Substantia nigra (tissue), 51 donors: ENCODE measurements at places on chromosomes 6 and 20.

DNA sequence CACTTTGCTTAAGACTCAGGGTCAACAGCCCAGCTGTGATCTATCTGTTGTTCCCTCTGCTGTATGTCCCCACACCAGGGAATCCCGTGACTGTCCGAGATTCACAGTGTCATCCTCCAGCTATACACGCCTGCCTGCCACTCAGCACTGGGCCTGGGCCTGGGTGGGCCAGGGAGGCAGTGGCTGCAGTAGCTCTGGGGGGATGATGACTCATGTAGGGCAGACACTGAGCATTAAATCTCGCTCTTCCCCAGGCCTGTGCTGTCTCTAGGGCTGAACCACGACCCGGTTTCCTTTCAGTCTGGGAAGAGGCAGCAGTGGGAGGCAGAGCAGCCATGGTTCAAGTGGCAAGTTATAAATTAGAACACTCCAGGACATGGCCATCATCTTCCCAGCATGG lies 173.9 kb downstream of the LRFN2 start:
- DNase-seq, result no peak

DNA sequence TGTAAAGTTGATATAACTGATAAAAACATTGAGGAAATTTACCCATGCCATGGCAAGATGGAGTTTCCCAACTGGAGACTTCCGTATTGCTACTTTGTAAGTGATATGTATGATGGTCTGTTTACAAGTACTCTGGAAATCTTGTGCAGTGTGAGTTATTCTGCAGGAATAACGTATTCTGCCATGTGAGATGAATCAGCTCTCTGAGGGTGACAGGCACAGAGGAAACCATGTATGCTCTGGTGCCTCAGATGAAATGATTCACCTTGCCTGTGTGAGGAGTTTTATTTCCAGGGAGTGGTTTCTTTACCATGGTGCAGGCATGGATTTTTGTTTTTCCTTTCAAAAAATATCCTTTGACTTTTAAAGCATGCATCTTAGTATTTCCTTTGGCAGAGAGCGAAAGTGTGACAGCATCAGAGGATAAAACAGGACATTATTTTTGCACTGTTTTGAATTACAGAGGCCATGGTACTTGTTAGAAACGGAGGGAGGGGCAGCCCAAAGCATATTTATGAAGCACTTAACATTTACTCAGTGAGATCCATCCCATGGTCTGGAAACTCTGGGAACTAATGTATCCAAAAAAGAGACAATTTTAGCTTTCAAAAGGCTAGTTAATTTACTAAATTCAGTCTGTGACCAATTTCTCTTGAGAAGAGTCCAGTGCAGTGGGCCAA lies 36.0 kb upstream of the MTRF1L start:
- DNase-seq, result no peak

GRCh38 chr6:90420500-90420899 lies 123.9 kb upstream of the BACH2 start:
- no peak for DNase-seq

- no peak for DNase-seq
These were observed 227.9 kb upstream of the IRAK1BP1 start for GRCh38 chr6:78639111-78640110.

DNA sequence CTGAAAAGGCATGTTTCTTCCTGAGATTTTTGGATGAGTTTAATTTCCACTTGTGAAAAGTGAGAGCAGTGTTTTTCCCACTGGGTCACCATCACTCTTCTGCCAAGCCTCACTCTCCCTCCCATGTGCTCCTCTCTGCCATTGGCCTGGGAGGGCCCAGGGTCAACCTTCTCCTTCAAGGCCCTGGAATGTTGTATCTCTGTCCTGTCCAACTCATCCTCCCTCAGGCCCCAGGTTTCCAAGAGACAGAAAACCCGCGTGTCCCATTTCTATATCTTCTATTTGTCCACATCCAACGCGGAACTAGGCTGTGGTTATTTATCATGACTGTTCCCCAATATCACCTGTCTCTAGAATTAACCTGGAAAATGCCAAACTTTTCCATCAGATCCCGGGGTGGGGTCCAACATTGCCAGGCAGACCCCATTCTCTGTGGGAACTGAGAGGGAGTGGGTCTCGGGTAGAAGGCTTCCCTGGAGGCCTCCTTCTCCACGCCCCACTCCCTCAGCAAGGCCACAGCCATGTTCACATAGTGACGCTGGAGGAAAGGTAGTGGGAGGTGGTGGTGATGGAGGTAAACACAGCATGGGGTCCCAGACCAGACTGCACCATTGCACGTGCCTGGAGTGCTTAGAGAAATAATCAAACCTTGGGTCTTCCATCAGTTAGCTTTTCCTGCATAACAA lies 173.5 kb downstream of the SCP2D1 start:
- DNase-seq, result no peak

GRCh38 chr6:109187399-109188114 lies 92.2 kb downstream of the CEP57L1 start:
- peak; percentile 5 for DNase-seq

DNA sequence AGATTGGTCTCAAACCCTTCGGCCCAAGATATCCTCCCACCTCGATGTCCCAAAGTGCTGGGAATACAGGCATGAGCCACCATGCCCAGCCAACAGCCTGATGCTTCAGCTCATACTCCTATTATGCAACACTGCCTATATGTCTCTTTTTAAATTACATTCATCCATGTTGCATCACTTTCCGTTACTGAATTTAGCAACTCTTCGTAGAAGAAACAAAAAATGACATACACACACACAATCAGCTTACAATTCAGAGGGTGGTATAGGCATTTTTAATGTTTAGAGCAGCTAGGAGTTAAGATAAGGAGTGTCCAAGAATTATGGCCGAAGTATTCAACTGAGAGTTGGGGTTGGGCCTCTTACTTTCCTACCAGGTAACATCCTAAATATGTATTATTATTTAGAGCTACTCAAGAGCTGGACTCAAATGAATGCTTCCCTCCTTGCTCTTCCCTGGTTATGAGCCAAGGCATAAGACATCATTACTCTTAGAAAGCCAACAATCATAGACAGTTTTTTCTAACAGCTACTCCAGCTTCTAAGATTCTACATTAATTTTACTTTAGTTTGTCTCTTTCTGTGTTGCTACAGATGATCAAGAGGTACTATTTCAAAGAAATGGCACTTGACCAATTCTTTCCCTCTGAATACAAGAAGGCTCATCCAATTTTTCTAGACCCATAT lies 62.0 kb upstream of the BMP5 start:
- DNase-seq, result no peak

- DNase-seq, result no peak
These were observed 8.6 kb downstream of the ZNF292 start for GRCh38 chr6:87164004-87164403.
